K562 (cell line): ENCODE measurements at places on chromosomes 1 and 21. TPM values are rescaled to one million over a fixed set of nuclear protein-coding genes. Genes with fewer than 3 reads are reported as not detected.

DNA sequence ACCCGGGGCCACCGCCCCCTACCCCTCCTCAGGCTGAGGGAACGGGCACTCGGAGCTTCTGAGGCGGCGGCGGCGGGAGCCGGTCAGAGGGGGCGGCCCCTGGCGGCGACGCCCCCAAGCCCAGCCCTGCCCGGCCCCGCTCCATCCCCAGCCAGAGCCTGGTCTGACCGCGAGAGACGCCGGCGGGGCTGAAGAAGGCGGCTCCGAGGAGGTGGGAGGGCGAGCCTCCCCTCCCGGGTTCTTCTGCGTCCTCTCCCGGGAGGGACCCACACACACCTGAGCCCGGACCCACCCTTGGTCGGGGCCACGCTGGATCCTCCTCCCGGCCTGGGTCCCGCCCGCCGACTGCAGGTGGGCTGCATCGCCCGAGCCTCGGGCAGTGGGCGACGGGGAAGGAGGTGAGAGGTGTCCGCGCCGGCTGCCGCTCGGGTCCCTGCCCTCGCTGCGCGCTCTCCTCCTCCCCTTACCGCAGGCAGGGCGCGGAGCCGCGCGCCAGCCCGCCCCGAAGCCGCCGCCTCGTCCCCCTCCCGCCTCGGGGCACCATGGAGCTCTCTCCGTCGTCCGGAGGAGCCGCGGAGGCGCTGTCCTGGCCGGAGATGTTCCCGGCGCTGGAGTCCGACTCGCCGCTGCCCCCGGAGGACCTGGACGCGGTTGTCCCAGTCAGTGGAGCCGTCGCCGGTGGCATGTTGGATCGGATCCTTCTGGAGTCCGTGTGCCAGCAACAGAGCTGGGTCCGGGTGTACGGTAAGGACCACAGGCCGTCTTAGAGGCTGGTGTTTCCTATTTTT, at the start of gene RASAL2:
Gene RASAL2, plus strand, starts transcription at position 154 of the 788 bp plus-strand sequence. Its CDS starts 389 bp downstream, at position 543.
- peak; percentile 78 for DNase-seq

DNA sequence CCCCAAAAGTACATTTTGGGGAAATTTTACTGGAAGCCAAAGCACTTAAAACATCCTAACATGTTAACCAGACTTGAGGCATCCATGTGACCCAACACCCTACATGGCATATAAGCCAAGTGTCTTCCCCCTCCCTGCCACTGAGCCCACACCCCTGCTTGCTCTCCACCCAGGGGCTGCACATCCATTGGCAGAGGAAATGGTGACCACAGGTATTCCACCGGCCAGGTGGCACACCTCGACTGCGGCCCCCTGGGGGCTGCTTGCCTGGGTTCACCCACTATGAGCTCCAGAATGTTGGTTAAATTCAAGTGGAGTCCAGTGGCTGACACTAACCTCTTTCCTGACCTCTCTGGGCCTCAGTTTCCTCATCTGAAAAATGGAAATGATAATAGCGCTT, 64.4 kb upstream of the FAM20B start:
- no peak for DNase-seq

GRCh38 chr1:6460301-6461050, 5.5 kb downstream of the TNFRSF25 start:
- peak; percentile 15 for DNase-seq

The TNFRSF1B gene
- 91.3 and 91.6 TPM in 2 replicates for total RNA-seq

GRCh38 chr21:45363921-45364467, 41.0 kb upstream of the COL18A1 start:
- DNase-seq: peak; percentile 75

The PRRX1 gene
- total RNA-seq: 0.22 TPM in 1 of 2 replicates, not detected in the other

GRCh38 chr1:245598524-245599305, 443.9 kb downstream of the KIF26B start:
- DNase-seq: no peak

GRCh38 chr1:13700521-13701270, 708 bp downstream of the PRDM2 start:
- DNase-seq: peak; percentile 19
